ENCODE measurements at places on chromosomes 6 and 20.

- H3K4me3 ChIP-seq, result no peak overlapping the region
- no peaks in the 10 kb centered on the region for H3K36me3 ChIP-seq
- no peaks in the 10 kb centered on the region for H3K27me3 ChIP-seq
- peaks cover 12% of the 10 kb centered on the region for H3K4me1 ChIP-seq
Observed at GRCh38 chr6:42260972-42261371, 43.3 kb upstream of the MRPS10 start.

- no peaks in the 10 kb centered on the region for H3K27me3 ChIP-seq
- DNase-seq, result no peak
- peaks cover 2% of the 10 kb centered on the region for H3K36me3 ChIP-seq
Observed at GRCh38 chr20:50565383-50565782, 55.2 kb downstream of the PTPN1 start.

- H3K27ac ChIP-seq, result no peak overlapping the region
- no peak for DNase-seq
- H3K4me3 ChIP-seq, result no peak overlapping the region
- H3K36me3 ChIP-seq, result no peaks in the 10 kb centered on the region
Observed at GRCh38 chr6:112017760-112018537, 36.0 kb upstream of the CCN6 start.

DNA sequence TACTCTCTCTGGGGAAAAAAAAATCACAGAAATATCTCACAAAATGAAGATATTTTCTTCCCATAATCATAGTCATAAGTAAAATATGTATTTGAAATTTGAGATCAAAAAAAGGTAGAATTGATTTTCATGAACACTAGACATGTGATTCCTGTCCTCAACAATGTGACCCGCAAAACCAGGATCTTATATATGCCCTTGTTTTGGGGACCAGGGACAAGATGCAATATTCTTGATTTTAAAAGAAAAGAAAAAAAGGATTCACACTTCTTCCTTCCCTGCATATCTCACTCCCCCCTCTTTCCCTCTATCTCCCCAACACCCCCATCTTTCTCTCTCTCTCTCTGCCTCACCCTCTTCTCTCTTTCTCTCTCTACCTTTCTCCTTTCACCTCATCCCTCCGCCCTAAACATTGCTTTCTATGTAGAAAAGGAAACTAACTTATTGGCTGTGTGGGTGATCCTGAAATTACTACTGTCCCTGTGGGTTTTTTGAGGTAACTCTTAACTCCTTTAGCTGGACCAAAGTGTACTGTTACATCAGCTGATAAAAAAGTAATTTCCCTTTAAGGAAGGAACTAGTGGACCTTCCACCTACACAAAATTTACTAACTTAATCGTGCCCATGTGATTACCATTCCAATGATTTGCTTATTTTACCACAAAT, 85.6 kb downstream of the AIG1 start:
- H3K27ac ChIP-seq, result no peak overlapping the region
- DNase-seq, result no peak
- no peak overlapping the region for H3K4me3 ChIP-seq
- H3K36me3 ChIP-seq, result no peaks in the 10 kb centered on the region
- H3K27me3 ChIP-seq, result no peaks in the 10 kb centered on the region
- no peaks in the 10 kb centered on the region for H3K4me1 ChIP-seq

- peak overlapping the region; percentile 33 for H3K27ac ChIP-seq
- no peak overlapping the region for H3K4me3 ChIP-seq
- no peaks in the 10 kb centered on the region for H3K36me3 ChIP-seq
- peak; percentile 85 for DNase-seq
Observed at GRCh38 chr6:22147921-22148776, 148.7 kb downstream of the PRL start.

- no peak for DNase-seq
- H3K27ac ChIP-seq, result no peak overlapping the region
- no peak overlapping the region for H3K4me3 ChIP-seq
- H3K36me3 ChIP-seq, result no peaks in the 10 kb centered on the region
Observed at GRCh38 chr6:21961226-21961625, 335.6 kb downstream of the PRL start.
